ENCODE measurements at places on chromosomes 5 and 9.

GRCh38 chr5:74275171-74275992 is 365.1 kb downstream of the ENC1 start:
- no peak for DNase-seq

DNA sequence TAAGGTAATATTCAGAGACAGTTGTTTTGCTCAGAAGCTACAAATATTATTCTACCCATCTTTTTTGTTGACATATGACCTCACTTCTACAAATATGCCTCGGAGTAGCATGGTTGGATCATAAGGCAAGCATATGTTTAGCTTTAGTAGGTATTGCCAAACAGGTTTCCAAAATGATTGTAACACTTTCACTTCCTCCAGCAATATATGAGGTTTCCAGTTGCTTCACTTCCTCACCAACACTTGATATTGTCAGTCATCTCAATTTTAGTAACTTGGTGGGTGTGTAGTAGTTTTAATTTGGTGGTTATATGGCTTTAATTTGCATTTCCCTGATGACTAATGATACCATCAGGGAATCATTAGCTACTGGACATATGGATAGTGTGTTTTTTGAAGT is 46.7 kb downstream of the TNFSF8 start:
- DNase-seq: no peak

GRCh38 chr9:29241320-29241719 is 1668.0 kb upstream of the C9orf72 start:
- no peak for DNase-seq

- DNase-seq: no peak
These were observed 78.8 kb downstream of the CFAP90 start for GRCh38 chr5:7772141-7772540.

DNA sequence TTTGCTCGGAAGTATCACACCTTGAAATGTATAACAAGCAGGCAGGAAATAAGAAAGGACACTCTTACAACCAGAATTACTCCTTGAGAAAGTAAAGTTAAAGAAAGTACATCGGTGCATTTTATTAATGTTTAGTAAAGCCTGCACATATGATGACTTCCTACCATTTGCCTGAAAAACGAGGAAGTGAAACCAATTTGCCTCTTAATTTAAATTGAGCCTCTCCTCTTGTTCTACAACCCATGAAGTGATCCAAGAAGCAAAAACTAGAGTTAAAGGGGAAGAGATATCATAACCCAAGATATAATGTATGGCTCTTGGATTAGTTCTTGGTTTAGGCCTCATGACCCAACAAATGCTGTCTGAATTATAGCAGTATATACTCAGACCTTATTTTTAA is 95.6 kb downstream of the GNAQ start:
- DNase-seq: no peak
